ENCODE measurements at places on chromosomes 7 and 10.

DNA sequence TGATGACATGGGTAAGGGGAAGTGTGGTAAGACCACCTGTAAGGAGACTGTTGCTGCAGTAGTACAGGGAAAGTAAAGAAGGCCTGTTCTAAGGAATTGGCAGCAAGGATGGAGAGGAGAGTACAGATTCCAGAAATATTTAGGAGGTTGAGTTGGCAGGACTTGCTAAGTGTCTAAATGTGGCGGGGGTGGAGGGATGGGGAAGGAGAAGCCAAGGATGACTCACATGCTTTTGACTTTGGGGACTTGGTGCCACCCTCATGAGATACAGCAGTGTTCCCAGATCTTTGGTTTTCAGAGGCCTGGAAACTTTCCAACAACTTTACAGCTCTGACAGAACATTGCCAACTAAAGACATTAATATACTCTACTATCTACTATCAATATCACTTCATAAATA, 45.4 kb downstream of the CDK6 start:
- DNase-seq = no peak

DNA sequence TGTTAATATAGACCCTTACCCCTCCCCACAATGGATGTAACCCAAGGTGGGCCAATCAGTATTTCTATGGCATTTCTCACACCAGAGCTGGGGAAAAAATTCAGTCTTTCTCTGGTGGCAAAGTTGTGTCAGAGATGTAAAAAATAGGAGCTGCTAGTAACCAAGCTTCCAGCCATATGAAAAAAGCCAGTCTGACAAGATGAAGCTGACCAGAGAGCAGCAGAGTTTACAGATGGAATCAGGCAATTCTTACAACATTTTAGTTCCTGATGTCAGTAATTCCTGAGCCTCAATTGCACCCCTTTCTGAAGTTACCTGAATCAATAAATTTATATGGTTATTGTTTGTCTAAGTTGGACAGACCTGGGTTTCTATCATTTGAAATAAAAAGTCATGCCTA, 286.3 kb downstream of the HPSE2 start:
- no peak for DNase-seq

- no peak for DNase-seq
These were observed 18.4 kb downstream of the ADAM8 start for GRCh38 chr10:133258066-133258817.

DNA sequence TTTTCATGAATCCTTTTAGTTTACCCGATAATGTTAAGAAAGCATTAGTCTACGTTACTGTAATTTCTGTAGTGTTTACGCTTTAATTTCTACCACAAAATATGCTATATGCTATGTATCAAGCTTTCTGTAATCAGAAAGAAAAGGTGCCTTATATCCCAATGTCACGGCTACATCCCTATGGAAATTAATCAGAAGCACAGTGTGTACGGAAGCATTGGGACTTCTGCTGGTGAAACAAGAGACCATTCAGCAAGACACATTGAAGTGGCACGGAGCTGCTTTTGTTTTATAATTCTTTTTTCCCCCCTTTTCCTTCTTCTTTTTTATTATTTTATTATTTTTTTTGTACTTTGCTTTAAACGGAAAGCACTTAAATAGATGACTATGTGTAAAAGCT, 31.2 kb upstream of the SH2B2 start:
- no peak for DNase-seq

DNA sequence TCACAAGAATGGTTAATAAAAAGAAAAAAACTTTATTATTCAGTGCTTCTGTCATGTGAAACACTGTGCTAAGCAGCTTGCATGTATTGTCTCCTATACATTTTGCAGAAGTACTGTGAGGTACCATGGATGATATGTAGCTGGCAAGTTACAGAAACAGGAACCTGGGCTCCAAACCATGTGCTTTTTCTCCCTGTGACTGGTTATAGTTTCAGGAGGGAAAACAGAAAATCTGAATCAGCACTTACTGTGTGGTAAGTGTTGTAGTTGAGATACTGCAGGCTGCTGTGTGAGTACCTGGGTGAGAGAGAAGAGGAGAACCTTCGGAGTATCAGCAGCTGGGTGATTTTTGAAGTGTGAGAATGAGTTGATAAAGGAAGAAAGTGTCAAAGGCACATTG, 285.0 kb downstream of the SUGCT start:
- no peak for DNase-seq

GRCh38 chr10:80691441-80691840, 153.7 kb downstream of the SH2D4B start:
- DNase-seq = no peak

DNA sequence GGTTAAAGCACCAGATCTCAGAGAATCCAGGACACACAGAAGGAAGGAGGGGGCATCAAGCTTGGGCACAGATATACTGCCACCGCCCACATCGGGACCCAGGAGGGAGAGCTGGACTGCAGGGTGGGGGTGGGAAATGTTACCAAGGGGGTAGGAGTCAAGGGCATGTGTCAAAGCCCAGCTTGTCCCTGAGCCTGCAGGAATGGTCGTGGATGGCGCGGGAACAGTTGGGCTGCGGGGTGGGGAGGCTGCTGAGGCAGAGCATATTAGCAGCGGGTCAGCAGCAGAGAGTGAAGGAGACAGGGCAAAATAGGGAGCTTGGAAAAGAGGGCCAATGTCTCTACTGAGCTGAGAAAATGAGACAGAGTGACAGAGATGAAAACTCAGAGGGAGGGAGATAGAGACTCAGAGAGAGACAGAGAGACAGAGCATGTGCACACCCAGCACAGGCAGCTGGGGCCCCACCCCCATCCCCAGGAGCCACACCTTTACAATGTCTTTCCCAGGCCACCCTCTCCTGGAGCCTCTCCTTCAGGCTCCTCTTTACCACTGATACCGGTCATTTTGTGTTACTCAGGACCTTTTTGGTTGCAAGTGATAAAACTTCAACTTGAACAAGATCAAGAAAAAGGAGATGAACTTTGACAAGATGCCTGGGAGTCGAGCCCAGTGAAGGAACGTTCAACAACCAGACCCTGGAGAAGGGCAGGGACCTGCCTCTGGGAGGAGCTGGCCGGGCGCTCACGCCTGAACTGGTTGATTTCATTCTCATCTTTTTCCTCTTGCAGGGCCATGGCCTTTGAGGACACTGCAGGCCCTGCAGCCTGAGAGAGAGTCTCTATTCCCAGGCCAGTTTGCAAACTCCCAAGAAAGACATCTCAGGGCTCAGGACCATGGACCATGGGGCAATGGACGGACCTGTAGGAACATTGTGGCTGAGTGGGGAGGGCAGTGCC, 50.0 kb downstream of the AOC1 start:
- no peak for DNase-seq

DNA sequence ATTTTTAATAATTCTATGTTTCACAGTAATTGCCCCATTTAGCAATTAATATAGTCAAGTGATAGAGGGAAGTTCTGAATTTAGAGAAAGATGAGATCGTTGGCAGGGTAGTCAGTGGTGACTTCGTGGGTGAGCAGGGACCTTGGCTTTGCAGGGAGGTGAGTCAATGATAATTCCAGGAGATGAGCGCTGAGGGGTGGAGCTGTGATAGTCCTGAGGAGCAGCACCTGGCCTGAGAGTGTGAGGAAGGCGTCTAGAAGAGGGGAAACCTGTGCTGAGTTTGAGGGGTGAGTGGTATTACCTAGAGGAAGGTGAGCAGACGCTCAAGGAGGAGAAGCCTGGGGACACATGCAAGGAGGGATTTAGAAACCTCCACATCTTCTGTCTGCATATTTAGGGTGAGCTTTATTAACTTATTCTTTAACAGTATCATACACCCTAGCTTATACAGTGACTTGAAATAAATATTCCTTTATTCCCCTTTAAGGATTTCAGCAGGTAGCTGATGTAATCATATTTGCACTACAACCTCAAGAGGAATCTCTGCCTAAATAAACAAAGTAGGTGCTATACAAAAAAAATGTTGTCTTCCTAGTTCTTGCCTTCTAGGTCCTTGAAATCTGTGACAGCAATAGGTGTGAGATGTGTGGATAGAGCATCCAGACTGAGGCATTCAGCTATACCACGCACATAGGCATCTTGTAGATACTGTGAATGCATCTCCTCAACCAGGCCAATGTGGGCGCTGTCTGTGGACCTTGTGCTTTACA, 2.1 kb upstream of the TRIL start:
- DNase-seq = no peak

DNA sequence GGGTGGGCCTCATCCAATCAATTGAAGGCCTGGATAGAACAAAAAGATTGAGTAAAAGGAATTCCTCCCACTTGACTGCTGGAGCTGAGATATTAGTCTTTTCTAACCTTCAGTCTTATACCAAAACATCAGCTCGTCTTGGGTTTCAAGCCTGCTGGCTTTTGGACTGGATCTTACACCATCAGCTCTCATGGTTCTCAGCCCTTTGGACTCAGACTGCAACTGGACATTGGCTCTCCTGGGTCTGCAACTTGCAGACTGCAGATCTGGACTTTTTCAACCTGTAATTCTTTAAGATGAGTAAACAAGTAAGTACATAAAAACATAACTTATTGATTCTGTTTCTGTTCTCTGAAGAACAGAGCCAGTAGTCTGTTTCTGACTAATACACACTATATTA, 73.7 kb downstream of the PPP1R3C start:
- no peak for DNase-seq

- DNase-seq = no peak
These were observed 114.1 kb upstream of the NRP1 start for GRCh38 chr10:33448421-33449140.

All from stimulated activated CD8-positive, alpha-beta memory T cell treated with anti-CD3 and anti-CD28 coated beads, Interleukin-15, amount 100 ng/mL, for 4 hours (primary cell).